ENCODE measurements at places on chromosomes 5 and 9.
A peak's percentile ranks its signal among the peaks of the same experiment; 100 is the strongest.

DNA sequence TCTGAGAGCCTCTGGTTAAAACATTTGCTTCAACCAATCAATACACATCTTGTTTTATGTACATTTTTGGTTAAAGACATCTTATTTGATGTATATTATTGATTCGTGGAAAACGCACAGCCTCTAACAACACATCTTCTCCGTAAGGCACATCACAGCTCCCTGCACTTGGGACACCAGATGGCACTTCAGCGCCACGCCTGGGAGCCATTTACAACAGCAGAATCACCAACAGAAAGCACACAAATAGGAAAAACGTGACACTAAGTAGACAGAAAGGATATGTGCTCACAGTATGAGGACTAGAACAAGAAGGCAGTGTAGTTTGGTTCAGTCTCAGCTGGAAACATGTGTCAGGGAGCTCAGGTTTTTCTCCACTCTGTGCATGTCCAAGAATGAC lies 199.7 kb downstream of the ROR2 start:
- no peak for DNase-seq

GRCh38 chr9:76159293-76159926 lies 234.8 kb downstream of the RFK start:
- DNase-seq = no peak

- no peak for DNase-seq
These were observed 126.8 kb downstream of the TMEM174 start for GRCh38 chr5:73299665-73300336.

GRCh38 chr5:121430538-121430937 lies 421.1 kb upstream of the FTMT start:
- DNase-seq = peak; percentile 0

- no peak for DNase-seq
These were observed 17.5 kb downstream of the CARNMT1 start for GRCh38 chr9:75010570-75010969.

DNA sequence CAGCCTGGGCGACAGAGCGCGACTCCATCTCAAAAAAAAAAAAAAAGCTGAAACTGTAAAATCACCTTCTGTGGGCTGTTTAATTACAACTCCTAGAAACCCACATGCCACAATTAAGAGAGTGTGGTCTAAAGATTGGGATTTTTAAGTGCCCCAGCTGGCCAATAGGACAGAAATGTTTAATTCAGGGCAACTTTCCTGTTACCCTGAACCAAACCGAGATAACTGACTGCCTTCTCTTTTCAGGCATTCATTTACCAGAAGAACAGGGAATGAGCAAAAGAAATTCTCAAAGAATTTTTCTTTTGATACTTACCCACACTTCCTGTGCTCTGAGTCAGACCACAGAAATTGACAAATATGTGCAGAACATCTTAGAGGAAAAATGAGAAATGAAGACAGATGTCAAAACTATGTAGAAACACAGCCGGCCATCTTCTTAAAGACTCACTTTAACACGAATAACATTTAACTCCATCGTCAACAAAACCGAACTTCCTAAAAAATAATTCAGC lies 221.3 kb upstream of the DAPK1 start:
- DNase-seq = peak; percentile 93

- no peak for DNase-seq
These were observed 85.4 kb downstream of the GLIS3 start for GRCh38 chr9:4214486-4214885.

- no peak for DNase-seq
These were observed 299.0 kb downstream of the TLR4 start for GRCh38 chr9:118003240-118003639.

- DNase-seq = peak; percentile 71
These were observed 4.1 kb downstream of the RPL7A start for GRCh38 chr9:133351908-133352634.

DNA sequence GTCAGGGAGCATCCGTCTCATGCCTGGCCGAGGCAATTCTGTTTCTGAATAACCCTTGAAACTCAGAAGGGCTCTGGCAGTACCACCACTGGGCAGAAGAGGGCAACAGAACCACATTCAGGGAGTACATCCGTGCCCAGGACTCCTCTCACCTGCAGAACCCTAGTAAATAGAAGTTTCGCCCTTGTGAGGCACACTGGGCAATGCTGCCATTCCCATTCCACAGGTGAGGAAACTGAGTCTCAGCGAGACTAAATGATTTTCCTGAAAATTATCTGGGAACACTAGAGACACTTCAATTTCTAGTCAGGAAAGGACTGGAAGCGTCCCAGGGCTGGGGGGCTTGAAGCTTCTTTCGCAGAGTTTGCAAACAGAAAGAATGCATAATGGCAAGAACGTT lies 74.7 kb downstream of the FGF1 start:
- peak; percentile 67 for DNase-seq

GRCh38 chr9:91843623-91844148 lies 106.3 kb downstream of the ROR2 start:
- DNase-seq = peak; percentile 26
